ENCODE measurements at places on chromosomes 3 and 15.

- no peak for DNase-seq
These were observed 7.2 kb downstream of the ACAN start for GRCh38 chr15:88810446-88810845.

- no peak for DNase-seq
These were observed 124.6 kb downstream of the ZNF621 start for GRCh38 chr3:40649346-40649745.

GRCh38 chr15:69902414-69903062 lies 195.2 kb downstream of the TLE3 start:
- DNase-seq, result peak; percentile 39

DNA sequence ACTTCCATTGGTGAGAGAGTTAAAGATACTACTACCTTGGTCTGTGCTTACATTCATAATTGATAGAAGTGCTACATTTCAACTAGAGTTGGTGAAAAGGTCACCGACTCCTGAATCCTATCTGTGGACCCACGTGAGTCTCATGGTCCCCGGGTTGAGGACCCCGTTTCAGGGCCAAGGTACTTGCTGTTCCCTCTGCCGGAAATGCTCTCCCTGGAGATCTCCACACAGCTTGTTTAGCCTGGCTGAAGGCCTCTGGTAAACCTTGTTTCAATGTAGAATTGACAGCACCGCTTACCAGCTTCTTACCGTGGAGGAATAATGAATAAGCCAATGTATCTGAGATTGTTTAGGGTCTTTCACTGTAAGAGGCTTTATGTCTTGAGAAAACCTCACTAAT lies 226.0 kb upstream of the GOLGA6L4 start:
- DNase-seq, result no peak

DNA sequence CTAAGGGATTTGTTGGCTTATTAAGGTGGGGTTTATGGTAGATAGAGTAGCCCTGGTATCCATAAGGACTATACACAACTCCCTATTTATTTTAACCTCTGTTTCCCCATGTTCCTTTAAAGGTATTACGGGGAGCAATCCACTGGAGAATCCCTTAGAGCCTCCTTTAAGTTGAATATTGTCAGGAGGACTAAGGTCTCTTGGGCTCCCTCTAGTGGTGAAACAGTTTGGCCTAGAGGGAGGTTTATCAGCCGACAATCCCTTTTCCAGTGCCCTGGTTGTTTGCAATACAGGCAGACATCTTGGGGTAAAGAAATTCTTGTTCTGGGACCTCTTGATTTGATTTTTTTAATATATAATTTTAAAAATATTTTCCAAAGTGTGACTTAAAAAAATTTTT lies 12.9 kb downstream of the OPA1 start:
- DNase-seq, result peak; percentile 36

DNA sequence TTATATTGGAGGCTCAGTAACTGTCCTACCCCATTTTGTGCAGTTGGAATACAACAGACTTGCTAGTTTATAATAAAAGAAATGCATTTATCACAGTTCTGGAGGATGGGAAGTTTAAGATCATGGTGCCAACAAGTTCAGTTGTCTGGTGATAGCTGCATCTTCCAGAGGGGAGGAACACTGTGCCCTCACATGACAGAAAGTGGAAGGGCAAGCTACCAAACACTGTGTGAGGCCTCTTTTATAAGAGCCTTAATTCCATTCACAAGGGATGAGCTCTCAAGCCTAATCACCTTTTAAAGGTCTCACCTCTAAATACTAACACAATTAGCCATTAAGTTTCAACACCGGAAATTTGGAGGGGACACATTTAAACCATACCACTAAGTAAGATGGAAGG lies 1073.9 kb downstream of the PLOD2 start:
- DNase-seq, result peak; percentile 68

GRCh38 chr3:79869461-79870312 lies 101.9 kb upstream of the ROBO1 start:
- no peak for DNase-seq

GRCh38 chr15:67134871-67135492 lies 69.6 kb downstream of the SMAD3 start:
- no peak for DNase-seq

DNA sequence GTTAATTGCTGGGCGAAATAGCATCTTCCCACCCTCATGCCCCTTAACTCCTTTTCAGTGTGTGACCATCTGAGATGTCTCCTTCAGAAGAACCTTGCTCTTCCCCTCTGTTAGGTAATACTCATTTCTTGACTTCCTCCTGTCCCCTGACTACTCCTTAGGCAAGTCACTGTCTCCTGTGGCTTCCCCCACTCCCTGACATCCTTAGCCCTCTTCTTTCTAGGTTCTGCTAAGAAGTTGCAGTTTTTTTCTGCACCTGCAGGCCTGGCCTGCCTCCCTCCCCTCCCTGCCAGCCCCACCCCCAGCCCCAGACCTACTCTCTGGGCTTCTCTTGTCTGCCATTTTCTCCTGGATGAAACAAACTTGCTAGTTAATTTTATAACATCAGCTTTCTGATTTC lies 15.2 kb upstream of the EID1 start:
- DNase-seq, result no peak

- no peak for DNase-seq
These were observed 7.1 kb downstream of the MINAR1 start for GRCh38 chr15:79439236-79439635.

DNA sequence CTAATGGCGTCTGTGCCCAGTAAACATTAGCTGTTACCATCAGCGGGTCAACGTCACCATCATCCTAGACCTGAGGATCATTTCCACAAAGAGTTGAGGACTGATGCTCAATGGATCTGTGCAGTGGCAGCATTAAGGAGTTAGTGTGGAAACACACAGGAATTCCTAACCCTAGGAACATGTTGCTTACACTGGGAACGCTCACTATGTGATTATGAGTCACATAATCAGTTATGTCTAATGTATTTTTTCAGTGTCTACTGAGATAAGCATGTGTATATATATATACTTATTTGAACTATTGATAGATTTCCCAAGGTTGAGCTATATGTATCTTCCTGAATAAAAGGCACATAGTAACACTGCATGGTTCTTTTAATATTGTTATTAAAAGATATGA lies 19.0 kb downstream of the ARNT2 start:
- no peak for DNase-seq

DNA sequence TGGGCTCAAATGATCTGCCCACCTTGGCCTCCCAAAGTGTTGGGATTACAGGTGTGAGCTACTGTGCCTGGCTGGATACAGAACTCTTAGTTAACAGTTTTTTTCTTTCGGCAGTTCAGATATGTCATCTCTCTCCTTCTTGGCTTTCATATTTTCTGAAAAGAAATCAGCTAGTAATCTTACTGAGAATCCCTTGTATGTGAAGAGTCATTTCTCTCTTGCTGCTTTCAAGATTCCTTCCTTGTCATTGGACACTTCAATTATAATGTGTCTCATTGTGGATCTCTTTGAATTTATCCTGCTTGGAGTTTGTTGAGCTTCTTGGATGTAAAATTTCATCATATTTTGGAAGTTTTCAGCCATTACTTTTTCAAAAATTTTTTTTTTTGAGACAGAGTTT lies 17.0 kb downstream of the TRIM69 start:
- no peak for DNase-seq

DNA sequence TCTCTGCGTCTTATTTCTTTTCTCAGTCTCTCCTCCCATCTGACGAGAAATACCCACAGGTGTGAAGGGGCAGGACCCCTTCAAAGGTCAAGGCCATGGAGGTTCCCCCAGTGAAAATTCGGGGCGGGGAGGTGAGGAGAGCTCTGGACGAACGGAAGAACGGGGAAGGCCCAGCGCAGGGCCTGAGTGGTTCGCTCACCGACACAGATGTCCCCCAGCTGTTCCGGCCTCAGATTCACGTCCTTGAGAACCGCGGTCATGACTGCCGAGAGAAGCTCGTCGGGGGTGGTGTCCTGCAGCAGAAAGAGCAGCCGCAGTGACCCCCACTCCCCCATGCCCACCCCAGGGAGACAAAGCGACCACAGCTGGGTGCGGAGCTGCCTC lies 542 bp downstream of the ACAA1 start:
- no peak for DNase-seq

GRCh38 chr3:55902221-55902900 lies 415.3 kb upstream of the WNT5A start:
- DNase-seq, result no peak

GRCh38 chr3:16052964-16053363 lies 121.5 kb upstream of the GALNT15 start:
- DNase-seq, result no peak

- no peak for DNase-seq
These were observed 84.8 kb downstream of the PPCDC start for GRCh38 chr15:75107908-75108838.
